ENCODE measurements at places on chromosomes 4 and X. TPM values are rescaled to one million over a fixed set of nuclear protein-coding genes. Genes with fewer than 3 reads are reported as not detected.

GRCh38 chrX:68999931-69000330 lies 165.3 kb downstream of the PJA1 start:
- DNase-seq = no peak

DNA sequence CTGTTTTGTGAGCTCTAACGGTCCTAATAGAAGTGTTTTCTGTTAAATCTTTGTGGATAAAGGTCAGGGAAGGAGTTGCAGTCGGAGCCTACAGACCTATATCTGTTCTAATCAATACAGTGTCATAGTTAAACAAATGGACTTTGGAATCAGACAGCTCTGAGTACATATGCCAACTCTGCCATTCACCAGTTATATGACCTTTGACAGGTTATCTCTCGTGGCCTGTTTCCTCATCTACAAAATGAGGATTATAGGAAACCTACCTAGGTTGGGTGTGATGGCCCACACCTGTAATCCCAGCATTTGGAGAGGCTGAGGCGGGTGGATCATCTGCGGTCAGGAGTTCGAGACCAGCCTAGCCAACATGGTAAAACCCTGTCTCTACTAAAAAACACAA lies 89.7 kb downstream of the MID1IP1 start:
- DNase-seq = no peak

- no peak for DNase-seq
Observed at GRCh38 chr4:120400441-120400840, 333.8 kb upstream of the MAD2L1 start.

- no peak for DNase-seq
Observed at GRCh38 chr4:122163767-122164166, 11.6 kb downstream of the BLTP1 start.

GRCh38 chrX:140724309-140724708 lies 14.8 kb downstream of the LINC00632 start:
- DNase-seq = no peak

- DNase-seq = peak; percentile 28
Observed at GRCh38 chr4:170025523-170026252, 507 bp downstream of the MFAP3L start.

GRCh38 chrX:47751670-47752069 lies 85.0 kb upstream of the ZNF81 start:
- DNase-seq = no peak

- DNase-seq = no peak
Observed at GRCh38 chr4:26073886-26074560, 160.0 kb downstream of the SMIM20 start.

DNA sequence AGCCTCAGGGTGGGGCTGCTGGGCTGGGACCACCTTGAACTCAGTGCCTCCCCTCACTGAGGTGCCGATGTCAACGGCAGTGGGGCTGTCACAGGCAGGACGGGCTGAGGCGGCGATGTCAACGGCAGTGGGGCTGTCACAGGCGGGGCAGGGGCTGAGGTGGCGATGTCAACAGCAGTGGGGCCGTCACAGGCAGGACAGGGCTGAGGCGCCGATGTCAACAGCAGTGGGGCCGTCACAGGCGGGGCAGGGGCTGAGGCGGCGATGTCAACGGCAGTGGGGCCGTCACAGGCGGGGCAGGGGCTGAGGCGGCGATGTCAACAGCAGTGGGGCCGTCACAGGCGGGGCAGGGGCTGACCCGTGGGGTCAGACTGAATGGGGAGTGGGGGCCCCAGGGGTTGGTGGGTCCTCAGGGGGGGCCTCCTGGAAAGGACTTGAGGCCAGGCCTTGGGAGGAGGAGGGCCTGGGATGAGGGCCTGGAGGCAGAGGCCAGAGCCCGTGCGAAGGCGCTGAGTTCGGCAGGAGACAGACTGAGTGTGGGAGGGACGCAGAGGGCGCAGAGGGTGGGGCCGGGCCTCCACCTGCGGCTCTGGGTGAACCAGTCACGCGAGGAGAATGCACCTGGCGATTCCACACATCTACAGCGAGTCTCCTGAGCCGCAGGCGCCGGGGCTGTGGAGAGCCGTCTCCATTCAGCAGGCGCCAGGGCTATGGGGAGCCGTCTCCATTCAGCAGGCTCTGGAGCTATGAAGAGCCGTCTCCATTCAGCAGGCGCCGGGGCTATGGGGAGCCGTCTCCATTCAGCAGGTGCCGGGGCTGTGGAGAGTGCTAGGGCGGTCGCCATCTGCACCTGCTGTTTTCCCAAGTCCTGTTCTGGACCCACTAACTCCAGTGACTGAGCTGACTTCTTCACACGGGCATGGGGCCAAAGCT lies 22.9 kb downstream of the ATP5ME start:
- DNase-seq = no peak

- DNase-seq = no peak
Observed at GRCh38 chrX:15204130-15204751, 65.6 kb downstream of the ASB9 start.

GRCh38 chr4:40976343-40976742 lies 226.6 kb downstream of the NSUN7 start:
- DNase-seq = no peak

DNA sequence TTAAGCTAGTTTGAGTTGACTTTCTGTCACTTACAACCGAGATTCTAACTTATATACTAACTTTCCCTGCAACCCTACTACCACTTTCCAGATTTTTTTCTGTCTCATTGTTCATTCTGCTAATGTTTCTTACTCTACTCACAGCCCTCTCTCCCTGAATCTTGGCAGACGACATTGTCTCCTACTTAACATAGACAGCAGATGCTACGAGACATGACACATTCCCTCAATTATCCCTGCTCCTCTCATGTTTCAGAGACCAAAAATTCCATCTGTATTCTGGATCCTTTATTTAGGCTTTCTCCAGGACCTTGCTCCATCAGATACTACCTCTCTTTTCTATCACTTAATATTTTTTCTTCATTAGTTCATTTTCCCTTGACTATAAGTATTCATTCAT lies 379.1 kb upstream of the TEX13C start:
- DNase-seq = no peak

DNA sequence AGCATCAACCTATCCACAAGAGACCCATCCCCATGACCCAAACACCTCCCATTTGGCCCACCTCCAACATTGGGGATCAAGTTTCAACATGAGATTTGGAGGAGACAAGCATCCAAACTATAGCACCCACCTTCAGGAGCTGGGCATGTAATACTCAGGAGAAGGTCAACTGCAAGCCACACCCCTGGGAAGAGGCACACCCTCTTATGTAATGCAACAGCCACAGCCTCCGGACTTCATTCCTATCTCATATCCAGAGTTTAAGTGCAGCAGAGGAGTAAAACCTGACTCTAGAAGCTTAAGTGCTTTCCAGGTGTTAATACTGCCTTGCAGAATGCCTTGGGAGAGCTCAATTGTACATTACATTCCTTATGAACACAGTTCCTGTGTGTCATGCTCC lies 197.4 kb downstream of the PTTG2 start:
- DNase-seq = no peak

DNA sequence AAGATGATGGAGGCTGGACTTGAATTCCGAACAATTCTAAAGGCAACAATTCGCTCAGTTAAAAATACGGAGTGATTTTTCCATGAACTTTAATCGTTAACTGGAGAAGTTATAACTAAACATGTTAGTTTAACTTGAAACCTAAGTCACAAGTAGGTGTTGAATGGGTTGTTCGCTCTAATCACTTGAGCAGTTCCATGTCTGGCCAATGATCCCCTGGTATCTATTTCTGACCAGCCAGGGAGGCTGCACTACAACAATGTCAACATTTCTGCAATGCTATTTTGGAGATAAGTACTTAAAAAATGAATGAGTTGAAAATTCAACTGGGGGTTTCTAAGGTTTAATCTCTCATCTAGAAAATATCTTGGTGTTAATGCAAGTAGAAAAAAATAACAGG lies 112.5 kb downstream of the NR3C2 start:
- no peak for DNase-seq

GRCh38 chrX:111443946-111444345 lies 32.0 kb upstream of the DCX start:
- DNase-seq = no peak

The PPBP gene
- total RNA-seq = not detected

The SMPX gene
- total RNA-seq = 183 TPM

The CXCL11 gene
- total RNA-seq = not detected

The CAMK2D gene
- 73.2 TPM for total RNA-seq

The PABPC1L2A gene
- not detected for total RNA-seq

Data from gastrocnemius medialis (tissue), 4 donors.